ENCODE measurements at places on chromosomes 16 and 17. TPM values are rescaled to one million over a fixed set of nuclear protein-coding genes. Genes with fewer than 3 reads are reported as not detected.

The NKD1 gene
- 37.0 TPM for total RNA-seq

The PRSS8 gene
- total RNA-seq, result not detected

The ITGAL gene
- 14.5 TPM for total RNA-seq

The TP53 gene
- total RNA-seq, result 41.5 TPM

The COX6A2 gene
- total RNA-seq, result not detected

The ZNF598 gene
- 34.5 TPM for total RNA-seq

The PFN1 gene
- total RNA-seq, result 234 TPM

The CASKIN1 gene
- 1.6 TPM for total RNA-seq

The SLC52A1 gene
- not detected for total RNA-seq

The ABCC11 gene
- total RNA-seq, result not detected

The CD300LB gene
- total RNA-seq, result 1.2 TPM

The CNGB1 gene
- total RNA-seq, result not detected

The NPIPA5 gene
- total RNA-seq, result 19.9 TPM
